ENCODE measurements at places on chromosomes 4 and X. TPM values are rescaled to one million over a fixed set of nuclear protein-coding genes. Genes with fewer than 3 reads are reported as not detected.

The PHKA2 gene
- total RNA-seq = 23.1 TPM

DNA sequence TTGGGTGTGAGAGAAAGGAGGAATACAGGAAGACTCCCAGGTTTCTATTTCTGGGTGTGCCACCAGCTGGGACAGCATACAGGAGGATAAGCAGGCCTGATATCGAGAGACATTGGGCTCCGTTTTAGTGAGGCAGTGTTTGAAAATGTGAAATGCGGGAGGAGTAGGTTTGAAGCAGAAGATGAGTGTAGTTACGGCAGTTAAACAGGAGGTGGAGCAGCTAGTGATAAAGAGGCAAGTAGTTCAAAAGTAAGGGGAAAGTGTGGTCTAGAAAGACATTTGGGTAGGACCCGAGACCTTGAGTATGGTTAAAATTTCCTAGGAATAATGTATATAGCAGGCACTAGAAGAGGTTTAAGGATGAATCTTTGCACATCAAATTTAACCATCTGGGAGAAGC is 42.4 kb downstream of the DCUN1D4 start:
- DNase-seq = no peak

GRCh38 chrX:11172415-11172814 is 61.3 kb downstream of the HCCS start:
- no peak for DNase-seq

DNA sequence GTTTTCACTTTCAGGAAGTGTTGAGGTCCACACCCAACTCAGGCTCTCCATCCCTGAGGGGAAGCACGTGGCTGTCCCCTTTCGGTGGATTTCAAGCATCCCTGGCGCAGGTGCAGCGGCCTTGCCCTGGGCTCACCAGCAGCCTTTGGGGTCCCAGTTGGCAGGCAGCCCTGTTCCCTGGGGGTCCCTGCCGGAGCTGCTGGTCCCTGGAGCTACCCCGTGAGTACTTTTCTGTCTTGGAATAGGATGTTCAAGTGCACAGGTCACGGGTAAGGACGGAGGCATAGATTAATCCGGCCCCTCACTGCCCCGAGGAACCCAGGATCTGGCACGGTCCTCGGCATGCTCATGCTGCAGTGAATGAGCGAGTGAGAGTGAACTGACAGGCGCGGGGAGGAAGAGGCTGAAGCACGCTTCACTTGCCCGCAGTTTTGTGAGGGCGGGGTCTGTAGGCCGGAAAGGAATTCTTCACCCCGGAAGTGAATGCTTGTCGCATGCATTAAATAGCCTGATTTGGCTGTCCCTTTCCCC is 117.2 kb upstream of the FAT1 start:
- DNase-seq = no peak

The NPFFR2 gene
- 1.3 TPM for total RNA-seq

Data from spinal cord (tissue), 10 donors.